ENCODE measurements at places on chromosomes 12 and 14. TPM values are rescaled to one million over a fixed set of nuclear protein-coding genes. Genes with fewer than 3 reads are reported as not detected.

The CLEC1B gene
- not detected for total RNA-seq

DNA sequence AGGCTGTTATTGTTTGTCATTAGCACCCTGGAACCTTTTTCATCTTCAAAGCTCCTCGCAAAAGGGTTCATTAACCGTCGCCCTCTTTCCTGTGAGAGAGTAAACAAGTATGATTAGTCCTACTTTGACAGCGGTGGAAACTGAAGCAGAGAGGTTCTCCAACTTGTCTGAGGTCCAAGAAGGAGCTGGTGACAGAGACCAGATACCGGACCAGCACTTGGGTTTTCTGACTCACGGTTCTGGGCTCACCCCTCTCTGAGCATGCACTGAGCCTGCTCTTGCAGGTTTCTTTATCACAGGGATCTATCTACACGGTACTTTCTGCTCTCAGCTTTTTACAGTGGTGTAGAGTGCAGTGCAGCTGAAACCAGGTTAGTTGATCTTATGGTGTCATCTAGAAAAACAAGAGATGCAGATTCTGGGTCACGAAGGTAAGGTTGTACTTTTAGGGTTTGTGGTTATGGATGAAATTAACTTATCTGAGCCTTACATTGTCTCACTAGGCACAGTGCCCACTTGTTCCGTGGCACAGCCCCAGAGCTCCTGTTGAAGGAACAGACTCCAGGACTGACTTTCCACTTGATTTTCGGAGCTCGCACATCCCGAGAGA is 62.1 kb downstream of the PPP2R5C start:
- H3K27ac ChIP-seq: peak overlapping the region; percentile 71
- no peaks in the 10 kb centered on the region for H3K36me3 ChIP-seq
- no peak for DNase-seq
- H3K4me1 ChIP-seq: no peaks in the 10 kb centered on the region
- peak overlapping the region; percentile 2 for H3K4me3 ChIP-seq

DNA sequence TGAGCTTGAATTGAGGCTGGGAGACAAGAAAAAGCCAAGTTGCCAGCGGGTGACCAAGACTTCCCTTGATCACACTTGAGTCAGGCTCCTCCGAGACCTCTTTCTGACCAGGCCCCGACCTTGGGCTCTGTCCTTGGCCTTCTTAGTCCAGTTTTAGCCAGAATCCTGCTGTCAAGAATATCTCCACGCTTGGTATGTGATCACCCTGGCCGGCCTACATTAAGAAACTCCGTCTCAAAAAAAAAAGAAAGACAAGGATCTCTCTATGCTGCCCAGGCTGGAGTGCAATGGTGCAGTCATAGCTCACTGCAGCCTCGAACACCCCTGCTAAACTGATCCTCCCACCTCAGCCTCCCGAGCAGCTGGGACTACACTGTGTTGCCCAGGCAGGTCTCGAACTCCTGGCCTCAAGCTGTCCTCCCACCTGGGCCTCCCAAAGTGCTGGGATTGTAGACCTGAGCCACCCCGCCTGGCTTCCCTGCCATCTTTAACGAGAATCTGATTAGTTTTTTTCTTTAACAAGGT is 1.0 kb upstream of the ITPK1 start:
- no peak for DNase-seq
- peak overlapping the region; percentile 93 for H3K27ac ChIP-seq
- no peaks in the 10 kb centered on the region for H3K36me3 ChIP-seq
- no peaks in the 10 kb centered on the region for H3K27me3 ChIP-seq
- H3K4me3 ChIP-seq: peak overlapping the region; percentile 53

DNA sequence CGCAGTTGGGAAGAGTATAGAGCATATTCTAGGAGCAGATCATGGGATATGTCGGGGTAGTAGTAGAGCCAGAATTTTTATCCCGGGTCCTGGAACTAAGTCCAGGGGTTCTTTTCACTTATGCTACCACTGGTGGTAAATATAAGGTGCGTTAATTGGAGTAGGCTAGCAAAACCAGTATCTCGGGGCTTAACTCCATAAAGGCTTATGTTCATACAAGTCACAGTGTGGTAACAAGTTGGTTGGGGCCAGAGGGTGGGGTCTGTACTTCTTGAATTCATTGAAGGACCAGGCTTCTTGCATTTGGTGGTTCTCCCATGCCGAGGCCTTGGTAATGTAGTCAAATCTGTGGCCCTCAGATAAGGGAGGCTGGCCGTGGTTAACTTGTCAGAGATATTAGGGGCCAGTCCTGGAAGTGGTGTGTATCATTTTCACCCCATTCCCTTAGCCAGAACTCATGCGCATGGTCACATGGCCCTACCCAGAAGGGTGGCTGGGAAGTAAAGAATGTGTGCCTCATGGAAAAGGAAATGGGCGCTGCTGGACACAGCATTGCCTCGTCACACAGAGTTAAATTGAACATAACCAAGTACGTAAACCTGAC is 1.5 kb upstream of the ZNF641 start:
- no peaks in the 10 kb centered on the region for H3K36me3 ChIP-seq
- no peak overlapping the region for H3K4me3 ChIP-seq
- peaks cover 4% of the 10 kb centered on the region for H3K4me1 ChIP-seq

- no peaks in the 10 kb centered on the region for H3K27me3 ChIP-seq
- no peak overlapping the region for H3K4me3 ChIP-seq
- no peaks in the 10 kb centered on the region for H3K4me1 ChIP-seq
These were observed 6.8 kb upstream of the ASIC1 start for GRCh38 chr12:50050410-50051098.

GRCh38 chr12:6957151-6957701 is 6.1 kb downstream of the PTPN6 start:
- peaks cover 10% of the 10 kb centered on the region for H3K4me1 ChIP-seq
- H3K27ac ChIP-seq: no peak overlapping the region
- no peak overlapping the region for H3K4me3 ChIP-seq
- H3K27me3 ChIP-seq: no peaks in the 10 kb centered on the region
- no peaks in the 10 kb centered on the region for H3K36me3 ChIP-seq
- no peak for DNase-seq

DNA sequence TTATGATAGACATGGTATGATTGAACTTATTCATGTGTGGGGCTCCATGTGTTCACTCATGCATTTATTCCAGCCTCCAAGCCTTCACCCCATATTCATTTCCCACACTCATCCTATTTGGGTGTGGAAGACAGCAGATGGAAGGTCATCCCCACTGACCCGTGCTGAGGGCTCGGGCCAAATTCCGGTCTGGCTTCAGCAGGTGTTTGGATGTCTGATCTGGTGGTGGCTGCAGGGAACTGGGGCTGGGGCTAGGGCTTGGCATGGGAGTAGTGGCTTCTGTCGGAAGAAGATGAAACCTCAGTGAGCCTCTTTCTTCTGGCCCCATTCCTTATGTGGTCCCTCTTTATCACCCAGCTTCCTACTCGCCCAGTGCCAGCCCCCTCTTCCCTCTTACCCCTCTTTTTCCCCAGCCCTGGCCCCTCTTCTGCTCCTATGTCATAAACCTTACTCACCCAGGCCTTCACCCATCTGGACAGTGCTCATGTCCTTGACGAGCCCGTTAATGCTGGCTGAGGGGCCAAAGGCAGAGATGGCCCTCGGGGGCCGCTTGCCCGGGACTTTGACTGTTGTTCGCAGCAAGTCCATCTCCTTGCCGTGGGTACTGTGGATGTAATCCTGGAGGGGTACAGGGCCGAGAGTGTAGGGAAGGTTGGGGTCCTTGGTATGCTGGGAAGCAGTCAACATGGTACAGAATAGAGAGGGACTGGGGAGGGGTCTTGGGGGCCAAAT is 8.0 kb downstream of the AGAP2 start:
- no peaks in the 10 kb centered on the region for H3K36me3 ChIP-seq
- H3K4me3 ChIP-seq: no peak overlapping the region
- DNase-seq: no peak
- H3K27me3 ChIP-seq: peaks cover 9% of the 10 kb centered on the region
- no peaks in the 10 kb centered on the region for H3K4me1 ChIP-seq

- H3K4me3 ChIP-seq: no peak overlapping the region
- no peak for DNase-seq
- no peaks in the 10 kb centered on the region for H3K4me1 ChIP-seq
These were observed 7.2 kb upstream of the C1R start for GRCh38 chr12:7099290-7099996.

All from colonic mucosa (tissue), 4 donors.